ENCODE measurements at places on chromosomes 1 and 21. TPM values are rescaled to one million over a fixed set of nuclear protein-coding genes. Genes with fewer than 3 reads are reported as not detected.
A peak's percentile ranks its signal among the peaks of the same experiment; 100 is the strongest.

The DDR2 gene
- total RNA-seq, result 6.0 TPM

The FAM72B gene
- total RNA-seq, result not detected

The WNT9A gene
- 49.7 TPM for total RNA-seq

The LCE6A gene
- not detected for total RNA-seq

The RXFP4 gene
- not detected for total RNA-seq

The S100A14 gene
- total RNA-seq, result not detected

The FNBP1L gene
- 21.4 TPM for total RNA-seq

The IVL gene
- not detected for total RNA-seq

The APCS gene
- not detected for total RNA-seq

The LAX1 gene
- 0.13 TPM for total RNA-seq

- no peak overlapping the region for H3K27ac ChIP-seq
- H3K4me3 ChIP-seq, result no peak overlapping the region
- H3K27me3 ChIP-seq, result no peaks in the 10 kb centered on the region
- no peaks in the 10 kb centered on the region for H3K36me3 ChIP-seq
Measured at GRCh38 chr1:244876228-244876910, 12.0 kb upstream of the HNRNPU start.

GRCh38 chr1:45266151-45266801, 59.9 kb upstream of the ZSWIM5 start:
- no peak overlapping the region for H3K4me3 ChIP-seq
- H3K36me3 ChIP-seq, result no peaks in the 10 kb centered on the region
- peaks cover 11% of the 10 kb centered on the region for H3K4me1 ChIP-seq
- H3K27me3 ChIP-seq, result no peaks in the 10 kb centered on the region

DNA sequence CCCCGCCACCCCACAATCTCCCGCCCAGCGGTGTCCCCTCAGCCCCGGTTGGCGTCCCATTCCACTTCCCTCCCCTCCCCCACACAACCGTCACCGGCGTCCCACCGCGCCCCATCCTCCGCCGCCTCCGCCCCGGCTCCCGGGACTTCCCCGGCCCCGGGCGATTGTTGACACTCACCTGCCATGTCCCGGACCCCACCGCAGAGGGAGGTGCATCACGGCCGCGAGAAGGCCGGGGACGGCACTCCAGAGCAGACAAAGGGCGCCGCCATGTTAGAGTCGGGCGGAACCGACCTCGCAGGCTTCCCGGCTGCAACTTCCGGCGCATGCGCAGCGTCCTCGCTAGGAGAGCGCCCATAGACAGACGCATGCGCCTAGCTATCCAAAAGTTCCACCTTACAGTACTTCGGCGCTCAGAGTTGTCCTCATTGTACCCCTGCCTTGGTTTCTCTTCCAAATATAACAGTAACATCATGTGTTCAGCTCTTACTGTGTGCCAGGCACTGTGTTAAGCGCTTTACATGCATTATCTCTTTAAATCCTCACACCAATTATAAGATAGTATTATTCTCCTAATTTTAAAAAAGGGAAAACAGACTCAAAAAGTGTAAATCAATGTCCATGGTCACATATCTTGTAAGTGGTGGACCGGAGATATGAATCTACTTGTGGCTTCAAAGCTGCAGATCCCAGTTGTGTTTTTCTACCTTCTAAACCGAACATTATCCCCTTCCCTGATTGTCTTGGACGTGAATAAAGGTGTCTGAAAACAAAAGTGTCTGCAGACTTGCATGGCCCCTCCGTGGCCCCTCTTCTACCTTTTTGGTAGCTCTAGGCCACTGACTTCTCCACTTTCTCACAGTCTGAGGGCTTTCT, at the start of gene ZBTB17:
ZBTB17 (minus strand) TSS at position 297 of the 876 bp plus-strand sequence. CDS start 27,606 bp downstream, outside the sequence.
- peaks cover 11% of the 10 kb centered on the region for H3K4me1 ChIP-seq
- peak; percentile 98 for DNase-seq
- H3K27me3 ChIP-seq, result no peaks in the 10 kb centered on the region
- peak within 1 kb of the TSS; percentile 97 for H3K4me3 ChIP-seq

GRCh38 chr21:38986406-38986805, 180.7 kb downstream of the ETS2 start:
- peak overlapping the region; percentile 53 for H3K4me3 ChIP-seq
- H3K36me3 ChIP-seq, result no peaks in the 10 kb centered on the region
- H3K27ac ChIP-seq, result peak overlapping the region; percentile 73
- peaks cover 71% of the 10 kb centered on the region for H3K4me1 ChIP-seq
- DNase-seq, result no peak

GRCh38 chr1:111656086-111657017, 36.8 kb downstream of the RAP1A start:
- H3K4me1 ChIP-seq, result peaks cover 28% of the 10 kb centered on the region
- H3K36me3 ChIP-seq, result no peaks in the 10 kb centered on the region
- no peak overlapping the region for H3K4me3 ChIP-seq
- DNase-seq, result no peak
- H3K27ac ChIP-seq, result no peak overlapping the region

- H3K27me3 ChIP-seq, result peaks cover 3% of the 10 kb centered on the region
- no peak for DNase-seq
- no peak overlapping the region for H3K4me3 ChIP-seq
- H3K4me1 ChIP-seq, result no peaks in the 10 kb centered on the region
- no peak overlapping the region for H3K27ac ChIP-seq
Measured at GRCh38 chr1:29984166-29984861, 739.1 kb downstream of the MATN1 start.

DNA sequence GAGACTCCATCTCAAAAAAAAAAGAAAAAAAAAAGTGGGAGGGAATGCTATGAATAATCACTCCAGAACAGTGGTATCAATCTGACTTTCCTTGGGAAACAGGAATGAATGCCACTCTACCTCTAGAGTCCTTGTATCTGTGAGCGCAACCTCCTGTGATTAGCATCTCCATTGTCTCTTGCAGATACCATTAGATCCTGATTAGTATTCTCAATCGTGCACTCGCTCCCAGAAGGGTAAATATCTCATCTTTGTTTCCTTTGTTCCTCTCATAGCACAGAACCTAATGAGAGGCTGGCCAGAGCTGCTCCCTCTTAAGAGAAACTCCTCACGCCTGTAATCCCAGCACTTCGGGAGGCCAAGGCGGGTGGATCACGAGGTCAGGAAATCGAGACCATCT, 184.4 kb upstream of the KCNK2 start:
- no peaks in the 10 kb centered on the region for H3K27me3 ChIP-seq
- no peak overlapping the region for H3K27ac ChIP-seq
- no peak for DNase-seq

GRCh38 chr21:36247316-36248010, 72.5 kb upstream of the MORC3 start:
- no peak overlapping the region for H3K4me3 ChIP-seq
- no peak overlapping the region for H3K27ac ChIP-seq
- no peak for DNase-seq
- H3K27me3 ChIP-seq, result no peaks in the 10 kb centered on the region

- H3K4me3 ChIP-seq, result no peak overlapping the region
- peaks cover 14% of the 10 kb centered on the region for H3K36me3 ChIP-seq
- H3K27me3 ChIP-seq, result no peaks in the 10 kb centered on the region
- DNase-seq, result no peak
- H3K27ac ChIP-seq, result no peak overlapping the region
Measured at GRCh38 chr1:220813013-220813412, 26.3 kb downstream of the MTARC1 start.

GRCh38 chr1:35229587-35230360, 36.8 kb upstream of the SFPQ start:
- H3K36me3 ChIP-seq, result no peaks in the 10 kb centered on the region
- H3K27me3 ChIP-seq, result no peaks in the 10 kb centered on the region
- H3K4me1 ChIP-seq, result no peaks in the 10 kb centered on the region
- no peak for DNase-seq

GRCh38 chr1:153534925-153535241, 908 bp downstream of the S100A6 start:
- peak overlapping the region; percentile 75 for H3K27ac ChIP-seq
- no peak for DNase-seq
- H3K27me3 ChIP-seq, result peaks cover 12% of the 10 kb centered on the region
- H3K4me3 ChIP-seq, result peak overlapping the region; percentile 77
- peaks cover 12% of the 10 kb centered on the region for H3K4me1 ChIP-seq
- no peaks in the 10 kb centered on the region for H3K36me3 ChIP-seq

DNA sequence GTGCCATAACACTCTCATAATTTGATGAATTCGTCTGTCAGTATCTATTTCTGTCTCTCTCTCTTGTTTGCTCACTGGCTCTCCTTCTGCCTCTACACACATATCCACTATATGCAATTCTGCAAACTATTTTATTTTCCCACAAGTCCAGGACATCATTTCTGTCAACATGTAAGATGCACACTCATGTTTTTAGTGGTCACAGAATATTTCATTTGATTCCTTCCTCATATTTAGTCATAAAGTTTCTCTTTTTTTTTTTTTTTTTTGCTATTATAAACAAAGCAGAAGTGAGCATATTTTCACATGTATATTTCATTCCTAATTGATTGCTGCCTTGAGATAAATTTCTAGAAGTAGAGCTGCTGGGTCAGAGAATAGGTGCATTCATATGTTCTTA, 165.3 kb downstream of the PGBD5 start:
- H3K27ac ChIP-seq, result no peak overlapping the region
- H3K4me1 ChIP-seq, result peaks cover 12% of the 10 kb centered on the region
- H3K27me3 ChIP-seq, result no peaks in the 10 kb centered on the region
- DNase-seq, result no peak
- H3K36me3 ChIP-seq, result peaks cover 4% of the 10 kb centered on the region
- no peak overlapping the region for H3K4me3 ChIP-seq

DNA sequence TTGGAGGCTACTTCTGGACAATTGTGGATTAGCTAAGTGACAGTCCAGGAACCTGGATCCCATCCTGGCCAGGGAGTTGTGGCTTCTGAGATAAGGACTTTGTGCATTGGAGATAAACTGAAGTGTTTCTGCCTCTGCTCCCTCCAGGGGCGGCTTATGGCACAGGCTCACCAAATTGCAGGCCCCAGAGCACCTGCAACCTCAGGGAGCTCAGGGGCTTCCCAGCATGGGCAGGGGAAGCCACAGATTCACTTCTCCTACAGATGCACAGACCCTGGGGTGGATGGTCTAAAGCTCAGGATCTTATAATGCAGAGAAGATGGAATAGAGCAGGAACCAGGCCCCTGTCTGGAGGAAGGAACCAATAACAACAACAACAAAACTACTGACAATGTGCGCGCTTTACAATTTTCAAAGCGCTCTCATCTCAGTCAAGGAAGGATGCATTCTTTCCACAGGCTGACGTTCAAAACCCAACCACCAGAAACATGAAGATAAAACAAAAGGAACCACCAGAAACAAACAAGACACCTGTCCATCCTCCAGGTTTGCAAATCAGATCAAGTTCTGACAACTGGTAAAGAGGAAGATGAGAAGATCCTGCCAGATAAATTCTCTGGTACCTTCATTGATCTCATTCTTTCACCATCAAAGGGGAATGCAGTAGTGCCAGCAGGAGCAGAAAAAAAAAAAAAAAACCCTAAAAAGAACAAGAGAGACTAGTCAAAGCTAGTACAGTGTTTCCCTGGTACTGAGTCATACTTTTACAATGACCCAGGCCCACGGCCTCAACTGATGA, 121.0 kb upstream of the IRF2BP2 start:
- no peak for DNase-seq
- no peaks in the 10 kb centered on the region for H3K36me3 ChIP-seq
- no peaks in the 10 kb centered on the region for H3K27me3 ChIP-seq
- no peak overlapping the region for H3K27ac ChIP-seq
- H3K4me1 ChIP-seq, result peaks cover 20% of the 10 kb centered on the region

GRCh38 chr1:83593073-83593472, 405.9 kb downstream of the TTLL7 start:
- H3K4me3 ChIP-seq, result no peak overlapping the region
- DNase-seq, result no peak
- H3K27ac ChIP-seq, result no peak overlapping the region
- no peaks in the 10 kb centered on the region for H3K4me1 ChIP-seq
- peaks cover 2% of the 10 kb centered on the region for H3K27me3 ChIP-seq

DNA sequence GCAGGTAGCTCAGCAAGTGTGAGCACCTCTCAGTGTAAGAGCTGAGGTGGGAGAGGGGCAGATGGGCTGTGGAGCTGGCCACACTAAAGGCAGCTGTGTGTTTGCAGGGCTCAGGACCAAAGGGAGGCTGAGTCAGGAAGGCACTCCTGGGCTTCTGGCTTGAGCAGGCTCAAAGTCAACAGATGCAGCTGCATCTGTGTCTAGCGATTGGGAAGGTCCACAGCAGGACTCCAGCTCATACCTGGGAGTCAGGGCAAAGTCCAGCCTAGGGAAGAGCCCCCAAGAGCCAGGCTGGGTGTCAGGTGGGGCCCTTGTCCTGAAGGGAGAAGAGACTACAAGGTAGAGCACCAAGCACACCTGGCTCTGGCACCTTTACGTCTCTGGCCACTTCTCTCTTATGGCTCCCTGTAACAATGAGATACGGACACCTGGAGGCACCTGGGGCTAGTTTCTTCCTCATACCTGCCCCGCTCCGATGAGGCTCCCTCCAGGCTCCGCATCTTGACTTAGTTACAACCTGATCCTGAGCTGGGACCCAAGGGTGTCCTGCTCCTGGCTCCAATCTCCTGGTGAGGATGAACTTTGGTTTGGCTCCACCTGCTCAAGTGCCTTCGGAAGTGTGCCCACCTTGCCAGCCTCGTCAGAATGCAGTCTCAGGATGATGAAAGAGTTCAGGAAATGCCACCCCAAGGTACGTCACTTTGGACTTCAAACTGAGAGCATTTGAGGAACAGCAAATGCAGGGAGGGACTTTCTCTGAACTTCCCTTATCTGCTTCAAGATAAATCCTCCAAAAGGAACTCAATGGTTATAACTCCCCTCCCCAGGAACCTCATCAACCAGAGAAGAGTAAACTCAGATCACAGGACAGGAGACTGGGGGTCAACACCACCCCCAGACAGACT, 21.5 kb upstream of the SLC2A1 start:
- no peak overlapping the region for H3K27ac ChIP-seq
- DNase-seq, result no peak
- H3K4me3 ChIP-seq, result no peak overlapping the region
- H3K4me1 ChIP-seq, result no peaks in the 10 kb centered on the region

DNA sequence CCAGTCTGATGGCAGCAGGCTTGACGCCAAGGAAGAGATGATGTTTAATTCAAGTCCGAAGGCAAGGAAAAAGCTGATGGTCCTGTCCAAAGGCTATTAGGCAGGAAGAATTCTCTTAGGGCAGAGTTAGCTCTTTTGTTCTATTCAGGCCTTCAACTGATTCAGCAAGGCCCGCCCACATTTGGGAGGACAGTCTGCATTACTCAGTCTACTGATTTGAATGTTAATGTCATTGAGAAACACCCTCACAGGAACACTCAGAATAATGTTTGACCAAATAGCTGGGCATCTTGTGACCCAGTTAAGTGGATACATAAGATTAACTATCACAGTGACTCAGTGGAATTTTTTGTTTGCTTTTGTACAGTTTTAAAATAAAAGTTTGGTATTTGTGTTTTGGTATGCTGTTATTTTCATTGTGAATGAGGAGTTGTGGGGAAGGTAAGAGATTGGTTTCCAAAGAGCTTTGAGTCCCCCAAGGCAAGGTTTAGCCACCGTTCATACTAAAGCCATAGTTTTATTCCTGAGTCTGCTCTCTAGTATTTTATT, 1.7 kb upstream of the ZNF691 start:
- peaks cover 18% of the 10 kb centered on the region for H3K4me1 ChIP-seq
- H3K27ac ChIP-seq, result no peak overlapping the region
- H3K27me3 ChIP-seq, result no peaks in the 10 kb centered on the region
- peaks cover 23% of the 10 kb centered on the region for H3K36me3 ChIP-seq
- DNase-seq, result no peak

GRCh38 chr1:168585937-168586336, 9.5 kb downstream of the XCL1 start:
- no peaks in the 10 kb centered on the region for H3K27me3 ChIP-seq
- H3K27ac ChIP-seq, result no peak overlapping the region
- peaks cover 9% of the 10 kb centered on the region for H3K4me1 ChIP-seq
- no peaks in the 10 kb centered on the region for H3K36me3 ChIP-seq

- no peak for DNase-seq
- no peaks in the 10 kb centered on the region for H3K27me3 ChIP-seq
- peak overlapping the region; percentile 96 for H3K27ac ChIP-seq
Measured at GRCh38 chr1:169109561-169110134, 3.2 kb downstream of the ATP1B1 start.

GRCh38 chr1:2972879-2973575, 48.2 kb upstream of the ACTRT2 start:
- H3K4me3 ChIP-seq, result no peak overlapping the region
- no peaks in the 10 kb centered on the region for H3K36me3 ChIP-seq
- no peak overlapping the region for H3K27ac ChIP-seq
- H3K4me1 ChIP-seq, result no peaks in the 10 kb centered on the region

Measured in psoas muscle (tissue), 8 donors.